Calu3 (cell line): ENCODE measurements at places on chromosomes 11 and 22. TPM values are rescaled to one million over a fixed set of nuclear protein-coding genes. Genes with fewer than 3 reads are reported as not detected.
A peak's percentile ranks its signal among the peaks of the same experiment; 100 is the strongest.

DNA sequence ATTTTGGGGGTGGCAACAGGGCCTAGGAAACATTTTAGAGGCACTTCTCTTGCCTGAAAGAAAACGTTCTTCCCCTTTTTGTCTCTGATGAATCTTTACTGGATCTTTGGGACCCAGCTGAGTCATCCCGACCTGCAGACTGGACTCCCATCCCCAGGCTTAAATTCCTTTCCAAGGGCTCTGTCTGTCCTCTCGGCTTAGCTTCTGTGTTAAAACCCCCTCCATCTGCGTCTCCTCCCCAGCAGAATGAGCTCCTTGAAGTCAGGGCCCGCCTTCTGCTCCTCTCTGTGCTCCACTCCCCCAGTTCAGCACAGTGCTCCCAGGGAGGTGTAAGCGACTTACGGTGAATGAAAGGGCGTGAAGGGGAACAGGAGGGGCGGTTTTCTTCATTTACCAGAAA is 895 bp upstream of the DAGLA start:
- DNase-seq = no peak

GRCh38 chr11:72807021-72807693 is 7.1 kb upstream of the ATG16L2 start:
- DNase-seq = no peak

DNA sequence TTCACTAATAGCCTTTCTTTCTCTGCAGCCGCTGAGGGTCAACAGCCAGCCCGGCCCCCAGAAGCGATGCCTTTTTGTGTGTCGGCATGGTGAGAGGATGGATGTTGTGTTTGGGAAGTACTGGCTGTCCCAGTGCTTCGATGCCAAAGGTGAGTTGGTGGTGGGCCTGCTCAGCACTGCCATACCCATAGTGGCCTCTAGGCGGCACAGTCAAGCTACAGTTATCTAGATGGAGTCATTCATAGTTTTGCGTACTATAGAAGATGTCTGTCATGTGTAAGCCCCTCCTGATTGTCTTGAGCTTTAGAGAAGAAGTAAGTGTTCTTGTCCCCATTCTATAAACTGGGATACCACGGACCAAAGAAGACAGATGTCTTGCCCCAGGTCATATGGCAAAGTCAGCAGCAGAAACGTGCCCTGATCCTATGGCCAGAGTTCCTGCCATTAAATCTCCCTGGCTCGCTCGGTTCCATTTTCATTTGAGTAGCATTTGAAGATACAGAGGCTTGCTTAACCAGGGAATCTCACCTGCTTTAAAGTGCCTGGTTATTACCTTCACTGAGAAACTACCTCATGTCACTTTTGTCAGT is 42.1 kb upstream of the CRTAM start:
- DNase-seq = peak; percentile 48

GRCh38 chr11:1947592-1948237 is 583 bp downstream of the MRPL23 start:
- no peak for DNase-seq

FIBIN gene
- total RNA-seq = not detected in 2 replicates
